Cardiac muscle cell (in vitro differentiated cells and primary cell): ENCODE measurements at places on chromosomes 12 and 14.
A peak's percentile ranks its signal among the peaks of the same experiment; 100 is the strongest.

- H3K36me3 ChIP-seq, result no peaks in the 10 kb centered on the region
- DNase-seq, result peak; percentile 81
- peak overlapping the region; percentile 11 for H3K27ac ChIP-seq
- peaks cover 11% of the 10 kb centered on the region for H3K4me1 ChIP-seq
- H3K4me3 ChIP-seq, result no peak overlapping the region
Measured at GRCh38 chr14:105090493-105091053, 25.3 kb upstream of the GPR132 start.

DNA sequence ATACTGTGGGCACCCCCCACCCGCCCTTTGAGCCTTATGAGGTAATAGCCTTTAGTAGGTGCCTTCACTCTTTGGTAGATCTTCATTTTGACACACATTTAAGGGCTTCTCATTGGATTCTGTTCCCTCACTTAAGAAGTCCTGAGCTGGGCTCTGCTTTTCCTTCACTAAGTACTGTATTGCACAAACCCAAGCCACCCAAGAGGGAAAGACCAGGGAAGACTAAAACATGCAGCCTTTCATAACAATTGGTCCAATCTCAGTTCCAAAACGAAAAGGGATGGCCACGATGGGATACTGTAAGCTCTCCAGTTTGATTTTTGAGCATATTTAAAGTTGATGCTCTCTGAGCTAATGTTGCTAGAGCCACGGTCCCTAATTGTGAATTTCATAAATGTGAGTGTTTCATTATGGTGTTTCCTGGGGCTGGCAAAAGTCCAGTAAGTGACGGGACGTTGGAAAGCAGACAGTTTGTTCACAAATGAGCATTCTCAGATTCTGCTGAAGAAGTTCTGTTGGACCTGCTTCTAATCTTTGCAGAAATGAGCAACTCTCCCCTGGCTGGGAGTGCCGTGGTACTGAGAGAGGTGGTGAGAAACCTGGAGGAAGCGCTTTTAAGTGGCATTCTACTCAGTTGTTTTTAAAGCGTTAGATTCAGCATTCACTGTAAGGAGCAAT, 9.4 kb downstream of the SSPN start:
- H3K4me1 ChIP-seq, result no peaks in the 10 kb centered on the region
- no peaks in the 10 kb centered on the region for H3K36me3 ChIP-seq
- no peak overlapping the region for H3K4me3 ChIP-seq
- no peak overlapping the region for H3K27ac ChIP-seq
- H3K27me3 ChIP-seq, result peaks cover 33% of the 10 kb centered on the region

GRCh38 chr12:85872497-85873091, 1.5 kb upstream of the NTS start:
- H3K4me3 ChIP-seq, result no peak overlapping the region
- H3K4me1 ChIP-seq, result no peaks in the 10 kb centered on the region
- no peaks in the 10 kb centered on the region for H3K36me3 ChIP-seq
- H3K27me3 ChIP-seq, result no peaks in the 10 kb centered on the region
- no peak overlapping the region for H3K27ac ChIP-seq

DNA sequence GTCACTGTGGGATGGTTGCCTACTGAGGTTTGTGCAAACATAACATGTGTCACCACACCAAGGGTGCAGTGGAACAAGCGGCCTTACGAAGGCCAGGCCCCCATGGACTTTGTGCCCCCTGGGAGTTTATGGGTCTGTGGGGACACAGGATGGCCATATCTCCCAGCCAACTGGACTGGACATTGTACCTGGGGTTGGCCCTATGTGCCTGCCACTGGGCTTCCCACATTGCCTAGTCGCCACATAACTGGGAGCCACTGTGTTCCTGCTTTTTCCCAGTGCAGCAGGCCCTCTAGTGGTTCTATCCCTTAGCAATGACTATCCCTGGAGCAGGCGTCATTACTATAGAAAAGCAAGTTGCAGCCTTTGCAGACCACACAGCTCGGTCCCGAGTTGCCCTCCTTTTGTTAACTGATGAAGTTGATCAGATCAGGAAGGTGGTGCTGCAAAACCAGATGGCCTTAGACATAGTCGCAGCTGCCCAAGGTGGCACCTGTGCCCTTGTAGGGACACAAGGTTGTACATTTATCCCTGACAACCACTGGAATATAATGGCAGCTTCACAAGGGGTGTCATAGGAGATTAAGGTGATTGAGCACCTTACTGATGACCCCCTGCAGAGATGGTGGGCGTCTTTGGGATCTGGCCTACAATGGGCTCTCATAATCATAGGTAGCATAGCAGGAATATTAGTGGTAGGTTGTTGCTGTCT, 15.2 kb upstream of the RNASE12 start:
- peak; percentile 71 for DNase-seq
- H3K4me3 ChIP-seq, result no peak overlapping the region
- no peaks in the 10 kb centered on the region for H3K4me1 ChIP-seq
- no peak overlapping the region for H3K27ac ChIP-seq

DNA sequence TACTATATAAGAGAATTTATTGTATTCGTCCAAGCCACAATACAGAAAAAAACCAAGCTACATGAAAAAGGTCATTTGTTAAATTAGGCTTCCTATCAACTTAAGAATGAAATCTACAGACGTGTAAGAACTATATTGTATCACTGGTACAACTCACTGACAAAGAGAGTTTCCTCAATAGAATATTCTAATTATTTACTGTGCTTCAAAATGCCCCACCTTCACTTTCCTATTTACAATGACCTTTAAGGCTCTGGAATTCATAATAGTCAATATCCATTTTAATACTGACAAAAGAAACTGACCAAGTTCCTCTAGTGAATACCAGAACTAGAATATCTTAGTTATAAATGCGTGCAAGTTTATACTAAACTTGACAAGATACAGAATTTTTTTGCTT, 55.9 kb downstream of the C2CD5 start:
- H3K36me3 ChIP-seq, result peaks cover 18% of the 10 kb centered on the region
- H3K27me3 ChIP-seq, result no peaks in the 10 kb centered on the region
- no peak overlapping the region for H3K4me3 ChIP-seq

- H3K4me3 ChIP-seq, result no peak overlapping the region
- H3K27ac ChIP-seq, result no peak overlapping the region
- H3K36me3 ChIP-seq, result no peaks in the 10 kb centered on the region
- no peaks in the 10 kb centered on the region for H3K27me3 ChIP-seq
Measured at GRCh38 chr12:79127271-79127751, 262.7 kb downstream of the SYT1 start.

DNA sequence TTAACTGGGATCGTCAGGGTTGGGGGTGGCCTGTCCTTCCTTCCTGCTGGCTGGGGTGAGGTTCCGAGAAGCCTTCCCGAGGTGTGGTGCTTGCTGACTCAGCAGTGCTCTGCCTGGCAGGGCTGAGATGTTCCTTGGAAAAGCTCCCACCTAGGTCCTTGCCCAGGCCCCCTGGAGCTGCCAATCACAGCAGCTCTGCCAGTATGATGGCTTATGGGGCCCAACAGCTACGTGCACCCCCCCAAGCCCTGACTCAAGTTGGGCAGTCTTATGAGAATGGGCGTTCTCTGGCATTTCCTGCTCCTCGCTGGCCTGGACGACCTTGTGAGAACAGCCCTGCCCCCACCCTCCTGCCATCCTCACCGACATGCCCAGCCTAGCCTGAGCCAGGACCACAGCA, 292.2 kb upstream of the CRY1 start:
- DNase-seq, result peak; percentile 10
- no peaks in the 10 kb centered on the region for H3K27me3 ChIP-seq
- no peaks in the 10 kb centered on the region for H3K4me1 ChIP-seq

- no peaks in the 10 kb centered on the region for H3K36me3 ChIP-seq
- peak overlapping the region; percentile 98 for H3K4me3 ChIP-seq
- H3K27me3 ChIP-seq, result no peaks in the 10 kb centered on the region
- H3K27ac ChIP-seq, result peak overlapping the region; percentile 97
- DNase-seq, result peak; percentile 81
Measured at GRCh38 chr14:70907996-70908934, 1.0 kb downstream of the PCNX1 start.

DNA sequence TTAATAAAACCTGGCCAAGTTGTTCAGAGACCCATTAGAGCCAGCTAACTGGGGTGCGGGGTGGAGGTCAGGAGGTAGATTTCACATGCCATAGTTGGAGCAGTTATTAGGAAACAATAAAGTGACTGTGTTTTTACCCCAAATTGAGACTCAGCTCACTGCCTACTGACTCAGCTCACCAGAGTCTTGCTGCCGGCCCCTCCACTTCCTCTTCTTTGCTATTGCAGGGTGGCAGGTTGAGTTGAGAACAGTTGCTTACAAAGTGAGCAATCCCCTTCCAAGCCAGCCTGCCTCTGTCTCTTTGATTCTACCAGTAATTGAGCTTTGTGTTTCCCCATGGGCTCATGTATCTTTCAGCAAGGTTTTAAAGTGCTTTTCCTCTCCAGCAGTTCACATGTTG, 12.9 kb downstream of the ST8SIA1 start:
- H3K4me3 ChIP-seq, result no peak overlapping the region
- no peaks in the 10 kb centered on the region for H3K36me3 ChIP-seq
- peak overlapping the region; percentile 46 for H3K27ac ChIP-seq
- H3K27me3 ChIP-seq, result no peaks in the 10 kb centered on the region
- peaks cover 4% of the 10 kb centered on the region for H3K4me1 ChIP-seq
- peak; percentile 42 for DNase-seq

- H3K27me3 ChIP-seq, result no peaks in the 10 kb centered on the region
- H3K36me3 ChIP-seq, result no peaks in the 10 kb centered on the region
- H3K4me3 ChIP-seq, result no peak overlapping the region
- DNase-seq, result no peak
- no peaks in the 10 kb centered on the region for H3K4me1 ChIP-seq
- H3K27ac ChIP-seq, result no peak overlapping the region
Measured at GRCh38 chr14:33675415-33676130, 275.3 kb downstream of the EGLN3 start.

DNA sequence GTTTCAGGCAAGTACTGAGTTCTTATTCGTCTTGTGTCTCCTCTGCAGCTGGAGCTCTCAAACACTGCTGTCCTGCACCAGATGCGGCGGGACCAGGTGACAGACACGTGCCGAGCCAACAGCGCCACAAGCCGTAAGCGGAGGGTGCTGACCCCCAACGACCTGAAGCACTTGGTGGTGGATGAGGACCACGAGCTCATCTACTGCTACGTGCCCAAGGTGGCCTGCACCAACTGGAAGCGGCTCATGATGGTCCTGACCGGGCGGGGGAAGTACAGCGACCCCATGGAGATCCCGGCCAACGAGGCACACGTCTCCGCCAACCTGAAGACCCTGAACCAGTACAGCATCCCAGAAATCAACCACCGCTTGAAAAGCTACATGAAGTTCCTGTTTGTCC, 201.2 kb downstream of the SLC41A2 start:
- no peaks in the 10 kb centered on the region for H3K36me3 ChIP-seq
- H3K4me3 ChIP-seq, result no peak overlapping the region
- no peaks in the 10 kb centered on the region for H3K27me3 ChIP-seq
- DNase-seq, result no peak
- peaks cover 5% of the 10 kb centered on the region for H3K4me1 ChIP-seq
- no peak overlapping the region for H3K27ac ChIP-seq

GRCh38 chr14:99402950-99403349, 77.7 kb downstream of the SETD3 start:
- H3K36me3 ChIP-seq, result peaks cover 22% of the 10 kb centered on the region

GRCh38 chr14:98803196-98803595, 468.8 kb downstream of the BCL11B start:
- no peaks in the 10 kb centered on the region for H3K36me3 ChIP-seq
- no peaks in the 10 kb centered on the region for H3K27me3 ChIP-seq
- no peak for DNase-seq
- no peak overlapping the region for H3K4me3 ChIP-seq
- H3K4me1 ChIP-seq, result no peaks in the 10 kb centered on the region
